ENCODE measurements at places on chromosomes 2 and 18. TPM values are rescaled to one million over a fixed set of nuclear protein-coding genes. Genes with fewer than 3 reads are reported as not detected.
A peak's percentile ranks its signal among the peaks of the same experiment; 100 is the strongest.

- no peaks in the 10 kb centered on the region for H3K36me3 ChIP-seq
- H3K4me1 ChIP-seq: peaks cover 5% of the 10 kb centered on the region
- H3K4me3 ChIP-seq: peak overlapping the region; percentile 33
- peak overlapping the region; percentile 37 for H3K27ac ChIP-seq
- DNase-seq: peak; percentile 81
Observed at GRCh38 chr2:219684721-219685689, 57.6 kb downstream of the SLC4A3 start.

DNA sequence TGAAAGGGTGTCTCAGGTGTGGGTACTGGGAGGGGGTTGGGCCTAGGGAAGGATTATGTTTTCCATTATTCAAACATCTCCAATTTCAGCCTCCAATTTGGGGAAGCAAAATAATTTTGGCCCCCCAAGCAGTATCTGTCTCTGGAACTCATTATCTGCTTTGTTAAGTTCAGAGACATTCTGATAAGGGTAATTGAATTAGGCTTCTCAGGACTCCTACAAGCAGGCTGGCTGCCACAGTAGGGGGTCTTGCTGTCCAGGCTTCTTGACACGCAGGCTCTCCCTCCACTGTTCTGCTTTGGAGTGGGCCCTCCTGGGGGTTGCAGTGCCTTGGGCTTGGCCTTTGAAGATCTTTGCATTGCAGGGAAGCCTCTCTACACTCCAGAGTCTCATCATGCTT is 108.1 kb upstream of the SIX2 start:
- no peak overlapping the region for H3K27ac ChIP-seq
- H3K27me3 ChIP-seq: no peaks in the 10 kb centered on the region
- H3K4me3 ChIP-seq: no peak overlapping the region
- no peak for DNase-seq

GRCh38 chr2:20650393-20650876 is 463 bp downstream of the HS1BP3 start:
- no peaks in the 10 kb centered on the region for H3K27me3 ChIP-seq
- no peaks in the 10 kb centered on the region for H3K36me3 ChIP-seq
- H3K4me1 ChIP-seq: peaks cover 10% of the 10 kb centered on the region
- peak overlapping the region; percentile 52 for H3K27ac ChIP-seq

- H3K4me1 ChIP-seq: no peaks in the 10 kb centered on the region
- no peaks in the 10 kb centered on the region for H3K36me3 ChIP-seq
- H3K27ac ChIP-seq: no peak overlapping the region
Observed at GRCh38 chr2:55364189-55365055, 55.2 kb downstream of the CCDC88A start.

GRCh38 chr2:101111917-101112771 is 39.0 kb downstream of the TBC1D8 start:
- no peaks in the 10 kb centered on the region for H3K36me3 ChIP-seq
- DNase-seq: no peak
- H3K4me3 ChIP-seq: no peak overlapping the region
- no peak overlapping the region for H3K27ac ChIP-seq

The PRSS56 gene
- total RNA-seq: not detected

The PLGLB2 gene
- not detected for total RNA-seq

The GRP gene
- not detected for total RNA-seq

DNA sequence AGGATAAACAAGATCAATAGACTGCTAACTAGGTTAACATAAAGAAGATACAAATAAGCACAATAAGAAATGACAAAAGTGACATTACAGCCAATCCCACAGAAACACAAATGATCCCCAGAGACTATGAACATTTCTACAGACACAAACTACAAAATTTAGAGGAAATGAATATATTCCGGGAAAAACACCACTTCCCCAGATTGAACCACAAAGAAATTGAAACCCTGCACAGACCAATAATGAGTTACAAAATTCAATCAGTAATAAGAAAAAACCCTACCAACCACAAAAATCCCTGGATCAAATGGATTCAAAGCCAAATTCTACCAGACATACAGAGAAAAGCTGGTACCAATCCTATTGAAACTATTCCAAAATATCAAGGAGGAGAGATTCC is 232.4 kb upstream of the RBMS1 start:
- no peaks in the 10 kb centered on the region for H3K27me3 ChIP-seq
- H3K4me1 ChIP-seq: no peaks in the 10 kb centered on the region
- DNase-seq: no peak
- no peak overlapping the region for H3K27ac ChIP-seq

DNA sequence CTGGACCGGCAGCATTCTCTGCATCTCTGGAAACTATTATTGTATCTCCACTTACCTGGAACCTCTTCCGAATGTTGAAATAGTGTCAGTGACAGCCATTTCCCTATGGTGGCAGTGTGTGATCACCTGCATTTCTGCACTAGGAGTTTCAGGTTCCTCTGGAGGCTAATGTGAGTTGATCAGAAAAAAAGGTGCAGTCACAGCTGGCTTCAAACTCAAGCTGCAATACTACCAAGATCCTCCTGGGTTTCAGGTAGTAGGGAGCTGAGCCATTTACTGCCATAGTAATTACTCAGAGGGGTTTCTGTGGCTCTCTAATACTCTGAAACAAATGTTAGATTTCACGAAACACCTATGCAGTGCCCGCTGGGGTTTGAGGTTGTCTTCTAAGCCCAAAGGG is 183.5 kb upstream of the OSR1 start:
- H3K27me3 ChIP-seq: no peaks in the 10 kb centered on the region
- H3K4me3 ChIP-seq: no peak overlapping the region
- H3K36me3 ChIP-seq: no peaks in the 10 kb centered on the region

The VIL1 gene
- total RNA-seq: 0.38 TPM

The POTEI gene
- not detected for total RNA-seq

GRCh38 chr2:237222178-237222577 is 136.5 kb downstream of the COPS8 start:
- H3K4me1 ChIP-seq: peaks cover 15% of the 10 kb centered on the region
- H3K36me3 ChIP-seq: no peaks in the 10 kb centered on the region
- no peak overlapping the region for H3K27ac ChIP-seq
- no peak overlapping the region for H3K4me3 ChIP-seq
- no peaks in the 10 kb centered on the region for H3K27me3 ChIP-seq

DNA sequence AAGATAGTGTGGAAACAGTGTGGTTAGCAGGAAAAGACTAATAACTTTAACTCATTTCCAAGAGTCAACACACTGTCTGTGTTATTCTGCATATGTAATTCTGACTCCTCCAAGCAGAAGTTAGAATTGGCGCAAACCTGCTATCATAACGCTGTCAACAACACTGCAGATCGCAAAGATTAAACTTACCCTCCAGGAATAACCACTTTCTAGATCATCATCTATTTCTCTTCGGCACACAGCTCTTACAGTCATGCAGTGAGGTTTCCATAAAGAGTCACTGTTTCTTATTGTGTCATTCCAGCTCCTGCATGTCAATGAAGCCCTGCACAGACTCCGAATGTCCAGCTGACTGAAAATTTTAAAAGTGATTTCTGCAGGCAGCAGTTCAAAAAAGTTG is 2.4 kb downstream of the FBXO48 start:
- no peaks in the 10 kb centered on the region for H3K27me3 ChIP-seq
- no peak overlapping the region for H3K27ac ChIP-seq
- no peak for DNase-seq
- no peaks in the 10 kb centered on the region for H3K36me3 ChIP-seq

DNA sequence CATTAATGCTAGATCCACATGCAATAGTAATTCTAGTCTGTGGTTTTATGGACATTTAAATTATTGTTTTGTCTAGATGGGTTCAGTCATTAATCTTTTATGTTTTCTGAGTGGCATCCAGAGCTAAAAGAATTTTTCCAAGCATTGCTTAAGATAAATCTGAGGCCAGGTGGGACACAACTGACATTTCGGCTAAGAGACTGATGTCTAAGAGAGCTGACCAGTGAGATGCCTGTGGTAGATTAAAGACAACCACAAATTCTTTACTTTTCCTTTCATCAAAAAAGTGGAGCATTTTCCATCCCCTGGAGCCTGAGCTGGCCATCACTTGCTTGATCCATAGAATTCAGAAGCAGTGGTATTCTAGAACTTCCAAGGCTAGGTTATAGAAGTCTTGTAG is 182.2 kb downstream of the NRP2 start:
- no peaks in the 10 kb centered on the region for H3K27me3 ChIP-seq
- H3K27ac ChIP-seq: no peak overlapping the region
- no peaks in the 10 kb centered on the region for H3K36me3 ChIP-seq
- no peaks in the 10 kb centered on the region for H3K4me1 ChIP-seq

- H3K4me3 ChIP-seq: no peak overlapping the region
- H3K27ac ChIP-seq: no peak overlapping the region
- peaks cover 2% of the 10 kb centered on the region for H3K4me1 ChIP-seq
- no peaks in the 10 kb centered on the region for H3K27me3 ChIP-seq
- no peaks in the 10 kb centered on the region for H3K36me3 ChIP-seq
Observed at GRCh38 chr2:99852956-99853355, 289.4 kb downstream of the AFF3 start.

DNA sequence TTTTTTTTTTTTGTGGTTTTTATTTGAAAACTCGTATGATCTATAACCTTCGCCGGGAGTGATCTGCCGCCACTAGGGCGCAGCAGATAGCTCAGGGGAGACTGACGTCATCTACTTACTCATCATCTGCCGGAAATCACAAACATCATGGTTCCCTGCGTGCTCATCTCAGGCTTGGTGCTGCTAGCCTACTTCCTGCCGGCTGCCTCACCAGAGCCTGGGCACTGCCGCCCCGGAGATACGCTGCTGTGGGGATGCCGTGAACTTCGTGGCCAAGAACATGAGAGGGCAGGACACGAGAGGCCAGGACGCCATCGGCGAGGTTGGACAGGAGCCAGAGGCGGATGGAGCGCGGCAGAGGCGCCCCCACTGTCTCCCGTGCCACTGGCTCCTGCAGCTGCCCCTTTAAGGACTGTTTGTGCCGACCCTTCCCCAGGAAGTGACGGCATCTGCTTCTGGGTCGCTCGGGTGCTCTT is 68.8 kb downstream of the DOK6 start:
- no peaks in the 10 kb centered on the region for H3K36me3 ChIP-seq
- no peak for DNase-seq
- no peak overlapping the region for H3K27ac ChIP-seq
- no peak overlapping the region for H3K4me3 ChIP-seq
- no peaks in the 10 kb centered on the region for H3K4me1 ChIP-seq

- DNase-seq: no peak
- H3K4me1 ChIP-seq: peaks cover 9% of the 10 kb centered on the region
- H3K27me3 ChIP-seq: no peaks in the 10 kb centered on the region
- H3K4me3 ChIP-seq: no peak overlapping the region
- peak overlapping the region; percentile 26 for H3K27ac ChIP-seq
- H3K36me3 ChIP-seq: no peaks in the 10 kb centered on the region
Observed at GRCh38 chr2:165857876-165858275, 63.8 kb upstream of the GALNT3 start.

GRCh38 chr18:31101183-31102024 is 817 bp downstream of the DSC2 start:
- no peaks in the 10 kb centered on the region for H3K27me3 ChIP-seq
- peak overlapping the region; percentile 37 for H3K4me3 ChIP-seq
- no peaks in the 10 kb centered on the region for H3K36me3 ChIP-seq
- peak; percentile 66 for DNase-seq
- no peak overlapping the region for H3K27ac ChIP-seq

- no peaks in the 10 kb centered on the region for H3K36me3 ChIP-seq
- no peak for DNase-seq
- H3K27me3 ChIP-seq: no peaks in the 10 kb centered on the region
- H3K27ac ChIP-seq: no peak overlapping the region
Observed at GRCh38 chr2:50720697-50721315, 311.1 kb downstream of the NRXN1 start.

The CCDC68 gene
- total RNA-seq: 6.6 TPM

- H3K4me3 ChIP-seq: peak overlapping the region; percentile 95
- DNase-seq: no peak
- H3K27ac ChIP-seq: no peak overlapping the region
- no peaks in the 10 kb centered on the region for H3K4me1 ChIP-seq
- H3K36me3 ChIP-seq: no peaks in the 10 kb centered on the region
Observed at GRCh38 chr2:48315896-48316194, 214.1 kb upstream of the STON1 start.

The TCF23 gene
- 63.8 TPM for total RNA-seq

The DUSP2 gene
- total RNA-seq: 1.4 TPM

- no peaks in the 10 kb centered on the region for H3K4me1 ChIP-seq
- DNase-seq: no peak
- H3K27ac ChIP-seq: no peak overlapping the region
- no peak overlapping the region for H3K4me3 ChIP-seq
- H3K36me3 ChIP-seq: no peaks in the 10 kb centered on the region
Observed at GRCh38 chr2:136919682-136920081, 154.3 kb downstream of the THSD7B start.

The FOXD4L1 gene
- total RNA-seq: 0.12 TPM

The GALR1 gene
- total RNA-seq: 0.12 TPM

DNA sequence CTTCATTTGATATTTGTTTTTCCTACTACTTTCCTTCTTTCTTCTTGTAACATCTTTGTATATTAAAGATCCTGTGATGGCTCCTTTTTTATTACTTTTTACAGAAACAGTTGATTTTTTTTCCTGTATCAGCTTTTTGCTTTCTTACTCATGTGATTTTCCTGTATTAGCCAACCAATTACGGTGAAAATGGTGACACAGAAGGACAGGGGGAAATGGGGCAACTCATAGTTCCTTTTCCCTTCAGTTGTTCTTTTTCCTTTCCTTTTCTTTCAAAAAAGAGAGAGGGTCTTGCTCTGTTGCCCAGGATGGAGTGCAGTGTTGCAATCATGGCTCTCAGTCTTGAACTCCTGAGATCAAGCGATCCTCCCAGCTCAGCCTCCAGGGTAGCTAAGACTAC is 117.8 kb downstream of the ATL2 start:
- no peak for DNase-seq
- no peaks in the 10 kb centered on the region for H3K4me1 ChIP-seq
- H3K27ac ChIP-seq: no peak overlapping the region
- no peak overlapping the region for H3K4me3 ChIP-seq
- no peaks in the 10 kb centered on the region for H3K36me3 ChIP-seq

DNA sequence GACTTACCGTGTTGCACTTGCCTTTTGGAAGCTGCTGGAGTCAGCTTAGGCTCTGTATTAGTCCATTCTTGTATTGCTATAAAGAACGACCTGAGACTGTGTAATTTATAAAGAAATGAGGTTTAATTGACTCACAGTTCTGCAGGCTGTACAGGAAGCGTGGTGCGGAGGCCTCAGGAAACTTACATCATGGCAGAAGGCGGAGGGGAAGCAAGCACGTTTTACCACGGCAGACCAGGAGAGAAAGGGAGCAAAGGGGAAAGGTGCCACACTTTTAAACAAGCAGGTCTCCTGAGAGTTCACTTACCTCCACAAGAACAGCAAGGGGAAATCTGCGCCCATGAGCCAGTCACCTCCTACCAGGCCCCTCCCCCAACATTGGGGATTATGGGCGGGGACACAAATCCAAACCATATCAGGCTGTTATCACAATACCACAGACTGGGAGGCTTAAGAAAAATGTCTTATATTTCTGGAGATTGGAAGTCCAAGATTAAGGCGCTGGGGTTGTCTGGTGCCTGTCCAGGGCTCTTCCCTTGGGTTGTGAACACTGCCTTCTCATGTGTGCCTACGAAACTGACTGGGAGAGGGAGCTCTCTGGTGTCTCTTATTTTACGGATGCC is 3.6 kb upstream of the D2HGDH start:
- H3K27me3 ChIP-seq: no peaks in the 10 kb centered on the region
- no peak overlapping the region for H3K27ac ChIP-seq
- no peak overlapping the region for H3K4me3 ChIP-seq

Measured in ovary (tissue), 10 donors.